ENCODE measurements at places on chromosomes 4 and X.
A peak's percentile ranks its signal among the peaks of the same experiment; 100 is the strongest.

GRCh38 chrX:153953892-153954557 is 9.6 kb upstream of the RENBP start:
- H3K27me3 ChIP-seq, result no peaks in the 10 kb centered on the region
- no peak for DNase-seq
- H3K36me3 ChIP-seq, result peaks cover 64% of the 10 kb centered on the region
- H3K27ac ChIP-seq, result no peak overlapping the region
- no peak overlapping the region for H3K4me3 ChIP-seq
- peaks cover 4% of the 10 kb centered on the region for H3K4me1 ChIP-seq

GRCh38 chr4:86496094-86497080 is 97.7 kb upstream of the PTPN13 start:
- peak; percentile 44 for DNase-seq
- H3K36me3 ChIP-seq, result no peaks in the 10 kb centered on the region
- no peak overlapping the region for H3K27ac ChIP-seq
- H3K4me3 ChIP-seq, result no peak overlapping the region

DNA sequence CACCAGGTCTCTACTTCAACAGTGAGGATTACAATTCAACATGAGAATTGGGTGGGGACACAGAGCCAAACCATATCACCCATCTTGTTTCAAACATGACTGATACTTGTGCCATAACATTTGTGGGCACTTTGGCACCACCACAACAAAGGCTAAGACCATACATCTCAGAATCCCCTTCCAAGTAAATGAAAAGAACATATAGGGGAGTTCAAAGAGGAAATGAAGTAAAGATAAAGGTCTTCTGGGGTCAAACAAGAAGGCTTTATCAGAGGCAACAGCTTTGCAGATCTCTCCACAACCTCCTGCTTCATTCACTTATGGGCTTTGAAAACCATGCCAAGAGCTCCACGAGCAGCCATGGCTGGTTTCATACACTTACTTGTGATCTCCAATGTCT is 122.7 kb downstream of the ANKRD50 start:
- H3K27ac ChIP-seq, result no peak overlapping the region
- no peak overlapping the region for H3K4me3 ChIP-seq
- H3K27me3 ChIP-seq, result no peaks in the 10 kb centered on the region
- no peaks in the 10 kb centered on the region for H3K4me1 ChIP-seq
- H3K36me3 ChIP-seq, result no peaks in the 10 kb centered on the region

DNA sequence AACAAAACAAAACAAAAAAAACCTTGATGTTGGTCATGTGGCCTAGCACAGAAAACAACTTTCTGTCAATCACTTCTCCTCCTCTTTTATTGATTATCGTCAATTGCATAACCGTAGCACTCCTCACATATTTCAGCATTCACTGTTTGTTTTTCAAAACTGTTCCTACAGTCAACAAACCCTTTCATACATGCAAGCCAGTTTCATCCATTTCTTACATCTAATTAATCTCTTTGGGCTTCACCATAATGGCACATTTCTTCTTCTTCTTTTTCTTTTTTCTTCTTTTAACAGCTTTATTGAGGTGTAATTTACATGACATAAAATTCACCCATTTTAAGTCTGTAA is 246.9 kb downstream of the PTTG2 start:
- H3K27ac ChIP-seq, result no peak overlapping the region
- no peak for DNase-seq
- H3K27me3 ChIP-seq, result no peaks in the 10 kb centered on the region
- H3K4me1 ChIP-seq, result no peaks in the 10 kb centered on the region
- H3K36me3 ChIP-seq, result no peaks in the 10 kb centered on the region
- H3K4me3 ChIP-seq, result no peak overlapping the region

DNA sequence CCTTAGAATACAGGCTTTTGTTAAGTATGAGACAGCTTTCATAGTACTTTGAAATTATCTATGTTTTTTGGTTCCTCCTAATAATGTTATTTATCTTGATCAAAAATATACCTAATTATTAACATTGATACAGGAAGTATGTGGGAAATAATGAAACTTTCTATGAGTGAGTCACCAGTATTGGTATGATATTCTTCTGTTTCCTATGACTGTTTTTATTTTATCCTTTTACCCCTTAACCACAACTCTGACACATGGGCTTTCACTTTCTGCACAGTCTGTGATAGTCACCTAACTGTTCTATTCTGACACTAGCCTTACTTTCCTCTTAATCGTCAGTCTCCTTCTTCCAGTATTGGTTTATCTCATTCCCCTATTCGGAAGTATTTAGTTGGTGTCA is 4.7 kb downstream of the THAP9 start:
- no peaks in the 10 kb centered on the region for H3K36me3 ChIP-seq
- H3K27me3 ChIP-seq, result no peaks in the 10 kb centered on the region
- peaks cover 6% of the 10 kb centered on the region for H3K4me1 ChIP-seq
- DNase-seq, result no peak

GRCh38 chrX:9746148-9746888 is 19.3 kb downstream of the GPR143 start:
- no peak for DNase-seq
- H3K27me3 ChIP-seq, result peaks cover 4% of the 10 kb centered on the region
- no peaks in the 10 kb centered on the region for H3K4me1 ChIP-seq
- no peak overlapping the region for H3K27ac ChIP-seq

DNA sequence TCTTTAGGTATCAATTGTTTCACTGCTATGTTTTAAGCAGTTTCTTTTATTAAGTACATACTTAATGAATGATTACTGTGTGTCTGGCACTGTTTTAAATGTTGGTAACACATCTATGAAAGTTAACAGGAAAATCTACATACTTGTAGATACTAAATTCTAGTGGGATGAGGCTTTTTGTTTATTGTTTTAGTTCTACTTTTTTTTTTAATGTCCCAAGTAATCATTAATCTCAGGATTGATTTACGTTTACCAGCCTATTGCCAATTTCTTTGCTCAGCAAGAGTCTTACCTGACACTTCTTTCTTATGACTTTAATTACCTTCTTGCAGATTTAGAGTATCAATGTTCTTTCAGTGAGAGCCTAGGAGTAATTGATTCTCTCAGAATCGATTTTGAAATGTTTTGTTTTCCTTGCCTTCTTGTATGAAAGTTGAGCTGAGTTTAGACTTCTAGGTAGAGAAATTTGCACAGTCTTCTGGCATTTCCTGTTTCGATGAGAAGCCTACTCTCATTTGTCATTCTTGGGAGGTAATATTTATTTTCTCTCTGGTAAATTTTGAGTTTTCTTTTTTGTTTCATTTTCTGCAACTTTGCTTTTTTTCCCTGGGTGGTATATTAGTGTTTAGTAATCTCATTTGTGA is 235.2 kb upstream of the ANKRD50 start:
- no peaks in the 10 kb centered on the region for H3K36me3 ChIP-seq
- no peak overlapping the region for H3K4me3 ChIP-seq
- H3K27me3 ChIP-seq, result no peaks in the 10 kb centered on the region
- H3K27ac ChIP-seq, result no peak overlapping the region

- H3K36me3 ChIP-seq, result no peaks in the 10 kb centered on the region
- no peak overlapping the region for H3K27ac ChIP-seq
- no peak for DNase-seq
- H3K4me3 ChIP-seq, result no peak overlapping the region
- H3K4me1 ChIP-seq, result no peaks in the 10 kb centered on the region
- no peaks in the 10 kb centered on the region for H3K27me3 ChIP-seq
These were observed 26.8 kb upstream of the CLDN24 start for GRCh38 chr4:183348706-183349659.

- H3K27me3 ChIP-seq, result no peaks in the 10 kb centered on the region
- H3K27ac ChIP-seq, result no peak within 1 kb of the TSS
- no peak for DNase-seq
- H3K4me3 ChIP-seq, result no peak within 1 kb of the TSS
- no peaks in the 10 kb centered on the region for H3K36me3 ChIP-seq
- H3K4me1 ChIP-seq, result no peaks in the 10 kb centered on the region
These were observed at the start of gene CT83 for GRCh38 chrX:116462822-116463221. TSS of gene CT83 (minus strand) at chrX:116462976. CDS start at chrX:116462856, 120 bp downstream.

DNA sequence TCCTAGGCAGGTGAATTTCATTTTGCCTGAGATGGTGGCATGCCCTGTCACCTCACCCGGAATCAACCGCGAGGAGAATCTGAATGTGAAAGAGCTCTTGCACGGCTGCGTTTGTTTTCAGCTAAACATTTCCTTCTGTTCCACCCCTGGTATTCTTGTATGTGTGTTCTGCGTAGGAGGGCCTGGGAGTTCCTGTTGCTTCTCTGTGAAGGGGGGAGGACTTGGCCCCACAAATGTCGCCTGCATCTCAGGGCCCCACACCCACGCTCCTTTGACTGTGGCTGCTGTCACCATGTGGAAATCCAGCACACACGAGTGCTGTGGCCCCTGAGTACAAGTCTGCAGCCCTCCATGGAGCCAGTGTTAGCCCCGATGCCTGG is 45.8 kb upstream of the CLCN4 start:
- H3K36me3 ChIP-seq, result no peaks in the 10 kb centered on the region
- peak overlapping the region; percentile 98 for H3K27ac ChIP-seq
- H3K4me1 ChIP-seq, result peaks cover 81% of the 10 kb centered on the region

- no peak overlapping the region for H3K4me3 ChIP-seq
- H3K27me3 ChIP-seq, result no peaks in the 10 kb centered on the region
- H3K4me1 ChIP-seq, result no peaks in the 10 kb centered on the region
- H3K27ac ChIP-seq, result no peak overlapping the region
- DNase-seq, result no peak
These were observed 337.7 kb downstream of the BMPR1B start for GRCh38 chr4:95095348-95095974.

- peaks cover 9% of the 10 kb centered on the region for H3K27me3 ChIP-seq
- H3K4me3 ChIP-seq, result no peak overlapping the region
- H3K4me1 ChIP-seq, result peaks cover 9% of the 10 kb centered on the region
- H3K27ac ChIP-seq, result no peak overlapping the region
- DNase-seq, result no peak
These were observed 18.0 kb downstream of the CRMP1 start for GRCh38 chr4:5874811-5875449.

GRCh38 chrX:13029887-13030771 is 14.3 kb downstream of the FAM9C start:
- no peak overlapping the region for H3K27ac ChIP-seq
- peaks cover 26% of the 10 kb centered on the region for H3K4me1 ChIP-seq
- no peak for DNase-seq

- DNase-seq, result no peak
- no peak overlapping the region for H3K4me3 ChIP-seq
- no peaks in the 10 kb centered on the region for H3K4me1 ChIP-seq
- H3K36me3 ChIP-seq, result no peaks in the 10 kb centered on the region
- H3K27me3 ChIP-seq, result no peaks in the 10 kb centered on the region
- H3K27ac ChIP-seq, result no peak overlapping the region
These were observed 24.0 kb downstream of the PCGF3 start for GRCh38 chr4:729336-730315.

DNA sequence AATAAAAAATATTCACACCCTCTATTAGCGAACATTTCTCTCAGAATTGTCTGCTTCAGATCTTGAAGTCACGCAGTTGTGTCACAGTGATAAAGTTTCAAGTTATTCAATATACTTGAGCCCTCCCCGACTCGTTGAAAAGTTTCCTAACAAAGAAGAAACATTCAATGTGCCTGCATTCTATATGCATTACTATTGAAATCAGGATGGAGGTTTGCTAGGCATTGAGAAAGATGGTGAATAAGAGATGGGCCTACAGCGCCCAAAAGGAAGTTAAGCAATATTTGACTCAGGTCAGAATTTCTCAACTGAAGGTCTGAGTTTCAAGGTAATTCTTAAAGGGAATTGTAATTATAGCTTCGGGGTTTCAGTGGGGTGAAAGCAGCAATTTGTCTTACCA is 6.1 kb downstream of the TCEANC start:
- peaks cover 33% of the 10 kb centered on the region for H3K36me3 ChIP-seq
- DNase-seq, result no peak
- peaks cover 4% of the 10 kb centered on the region for H3K4me1 ChIP-seq

- no peaks in the 10 kb centered on the region for H3K4me1 ChIP-seq
- H3K4me3 ChIP-seq, result no peak overlapping the region
- no peak overlapping the region for H3K27ac ChIP-seq
- DNase-seq, result no peak
- no peaks in the 10 kb centered on the region for H3K27me3 ChIP-seq
- H3K36me3 ChIP-seq, result no peaks in the 10 kb centered on the region
These were observed 224.9 kb upstream of the FAT1 start for GRCh38 chr4:186948361-186949242.

DNA sequence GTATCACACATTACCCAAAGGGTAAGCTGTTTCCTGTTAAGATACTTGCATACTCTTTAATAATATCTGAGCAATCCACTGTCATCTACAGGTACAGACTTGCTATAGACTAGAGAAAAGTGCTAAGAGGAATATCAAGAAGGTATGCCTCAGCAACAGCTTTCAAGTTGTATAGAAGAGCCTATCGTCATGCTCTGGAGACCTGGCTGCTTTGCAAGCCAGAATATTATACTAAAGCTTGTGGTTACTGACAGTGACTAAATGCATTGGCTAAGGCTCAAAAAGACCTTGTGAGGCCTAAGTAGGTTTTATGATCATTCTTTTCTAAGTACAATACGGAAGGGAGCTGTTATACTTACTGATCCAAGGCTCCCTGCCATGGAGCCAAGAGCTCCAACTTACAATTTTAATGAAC is 11.3 kb downstream of the LAMP2 start:
- H3K36me3 ChIP-seq, result peaks cover 6% of the 10 kb centered on the region
- H3K4me3 ChIP-seq, result no peak overlapping the region
- H3K27ac ChIP-seq, result no peak overlapping the region
- H3K4me1 ChIP-seq, result peaks cover 16% of the 10 kb centered on the region

DNA sequence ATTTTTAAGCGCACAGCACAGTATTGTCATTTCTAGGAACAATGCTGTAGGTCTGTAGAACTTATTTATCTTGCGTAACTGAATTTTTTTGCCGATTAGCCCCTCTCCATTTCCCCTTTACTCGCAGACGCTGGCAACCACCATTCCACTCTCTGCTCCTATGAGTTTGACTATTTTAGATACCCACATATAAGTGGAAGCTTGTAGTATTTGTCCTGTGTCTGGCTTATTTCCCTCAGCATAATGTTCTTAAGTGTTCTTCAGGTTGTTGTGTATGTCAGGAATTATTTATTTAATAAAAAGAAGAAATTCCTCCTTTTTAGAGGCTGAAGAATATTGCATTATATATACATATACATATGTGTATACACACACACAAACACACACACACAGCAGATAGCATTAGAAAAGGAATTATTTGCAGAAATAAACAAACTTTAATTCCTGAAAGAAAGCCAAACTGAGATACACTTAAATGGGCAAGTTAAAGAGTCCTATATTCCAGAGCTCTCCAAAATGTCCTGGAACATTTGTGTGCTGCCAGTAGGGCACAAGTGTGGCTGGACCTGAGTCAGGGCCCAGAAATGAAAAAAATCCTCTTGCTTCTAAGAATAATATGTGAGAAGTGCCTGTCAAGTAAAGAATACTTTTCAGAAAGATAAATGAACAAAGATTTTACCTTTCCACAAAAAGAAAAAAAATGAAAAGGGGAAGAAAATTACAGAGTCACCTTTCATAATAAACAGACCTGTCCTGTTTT is 4.5 kb upstream of the ZNF330 start:
- H3K36me3 ChIP-seq, result no peaks in the 10 kb centered on the region
- peaks cover 3% of the 10 kb centered on the region for H3K4me1 ChIP-seq
- H3K27me3 ChIP-seq, result peaks cover 4% of the 10 kb centered on the region
- H3K27ac ChIP-seq, result no peak overlapping the region
